ENCODE measurements at places on chromosomes 6 and 20. TPM values are rescaled to one million over a fixed set of nuclear protein-coding genes. Genes with fewer than 3 reads are reported as not detected.
A peak's percentile ranks its signal among the peaks of the same experiment; 100 is the strongest.

CGAS gene
- not detected for polyA plus RNA-seq

NKAIN2 gene
- polyA plus RNA-seq, result not detected

SLC25A27 gene
- 1.7 TPM for polyA plus RNA-seq

TAF8 gene
- polyA plus RNA-seq, result 21.7 TPM

DNA sequence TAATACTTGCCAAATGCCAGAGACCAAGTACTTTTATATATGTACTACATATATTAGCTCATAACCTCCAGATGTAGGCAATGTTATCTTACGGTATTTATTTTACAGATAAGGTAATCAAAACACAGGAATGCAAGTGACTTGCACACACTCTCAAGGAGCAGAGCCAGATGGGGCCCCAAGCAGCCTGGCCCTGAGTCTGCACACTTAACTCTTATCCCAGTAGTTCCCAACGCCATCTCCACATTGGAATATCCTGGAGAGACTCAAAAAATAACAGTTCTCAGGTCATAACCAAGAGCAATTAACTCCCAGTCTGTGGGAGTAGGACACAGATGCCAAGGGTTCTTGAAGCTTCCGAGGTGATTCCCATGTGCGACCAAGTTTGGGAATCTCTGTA lies 398.7 kb downstream of the PHF3 start:
- no peaks in the 10 kb centered on the region for H3K36me3 ChIP-seq
- no peak overlapping the region for H3K27ac ChIP-seq
- H3K4me3 ChIP-seq, result no peak overlapping the region
- H3K27me3 ChIP-seq, result no peaks in the 10 kb centered on the region
- no peak for DNase-seq

- H3K27me3 ChIP-seq, result no peaks in the 10 kb centered on the region
- DNase-seq, result no peak
- H3K27ac ChIP-seq, result no peak overlapping the region
- no peak overlapping the region for H3K4me3 ChIP-seq
- peaks cover 2% of the 10 kb centered on the region for H3K4me1 ChIP-seq
- H3K36me3 ChIP-seq, result no peaks in the 10 kb centered on the region
Observed at GRCh38 chr6:146664871-146665360, 66.1 kb downstream of the ADGB start.

DNA sequence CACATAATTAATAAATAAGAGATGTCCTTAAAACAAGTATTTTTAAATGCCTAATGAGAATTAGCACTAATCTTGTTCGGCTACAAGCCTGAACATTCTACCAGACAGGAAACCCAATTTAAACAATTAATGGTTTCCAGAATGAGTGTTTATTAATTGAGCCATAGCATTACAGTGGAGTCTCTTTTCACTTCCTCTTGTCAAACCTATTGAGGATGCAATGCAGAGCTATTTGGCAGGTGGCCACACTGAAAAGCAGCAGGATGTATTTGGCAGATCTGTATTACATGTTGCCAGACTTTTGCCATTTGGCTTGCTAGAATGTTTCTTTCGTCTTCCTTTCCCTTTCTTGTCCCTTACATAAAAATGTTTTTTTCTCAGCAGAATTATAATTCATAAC lies 475.2 kb upstream of the MARCKS start:
- peak overlapping the region; percentile 90 for H3K27ac ChIP-seq
- H3K4me3 ChIP-seq, result no peak overlapping the region
- no peaks in the 10 kb centered on the region for H3K27me3 ChIP-seq

DNA sequence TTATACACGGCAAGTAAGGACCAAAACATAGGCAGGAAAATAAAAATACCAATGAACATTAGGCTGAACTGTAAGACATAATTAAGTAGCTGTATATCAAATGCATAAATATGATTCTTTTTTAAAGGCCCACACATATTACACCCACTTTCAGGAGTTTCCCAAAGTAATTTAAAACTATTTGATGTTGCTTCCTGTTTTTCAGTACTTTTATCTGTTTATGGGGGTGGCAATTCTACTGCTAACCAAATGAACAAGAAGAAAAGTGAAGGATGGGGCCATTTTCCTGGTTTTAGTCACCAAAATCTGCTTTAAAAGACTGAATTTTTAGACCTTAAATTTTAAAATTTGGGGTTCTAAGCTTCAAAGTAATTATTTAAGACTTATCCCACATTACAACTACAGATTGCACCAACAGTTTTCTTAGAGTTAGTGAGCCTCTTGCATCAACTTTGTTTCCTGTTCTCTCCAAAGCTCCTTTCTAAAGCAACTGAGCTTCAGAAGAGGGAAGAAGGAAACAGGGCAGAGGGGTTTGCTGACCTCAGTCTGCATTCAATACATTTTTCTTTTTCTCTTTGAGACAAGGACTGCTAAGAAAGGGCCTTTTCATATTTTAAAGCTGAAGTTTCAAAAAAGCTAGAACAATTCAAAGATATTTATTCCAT lies 191.0 kb downstream of the BACH2 start:
- no peaks in the 10 kb centered on the region for H3K27me3 ChIP-seq
- H3K4me1 ChIP-seq, result no peaks in the 10 kb centered on the region
- no peak for DNase-seq
- no peak overlapping the region for H3K4me3 ChIP-seq

DNA sequence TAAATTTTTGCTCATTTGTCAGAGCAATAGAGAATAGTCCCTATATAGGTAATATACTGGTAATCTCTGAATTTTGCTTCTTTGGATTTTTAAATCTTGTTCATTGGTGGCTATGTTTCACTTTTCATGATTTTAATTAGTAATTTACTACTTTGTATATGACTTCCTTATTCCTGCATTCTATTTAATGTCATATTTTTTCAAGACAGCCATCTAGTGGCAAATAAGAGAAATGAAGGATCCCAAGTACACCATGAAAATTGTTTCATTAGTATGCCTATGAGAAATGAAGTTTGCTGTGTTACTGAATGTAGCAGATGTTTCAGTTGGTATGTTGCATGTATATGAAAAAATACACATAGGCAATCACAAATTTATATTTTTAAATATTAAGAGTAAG lies 82.4 kb downstream of the ZNF292 start:
- H3K4me1 ChIP-seq, result no peaks in the 10 kb centered on the region
- no peak overlapping the region for H3K27ac ChIP-seq
- H3K36me3 ChIP-seq, result peaks cover 28% of the 10 kb centered on the region
- no peaks in the 10 kb centered on the region for H3K27me3 ChIP-seq
- H3K4me3 ChIP-seq, result no peak overlapping the region

DNA sequence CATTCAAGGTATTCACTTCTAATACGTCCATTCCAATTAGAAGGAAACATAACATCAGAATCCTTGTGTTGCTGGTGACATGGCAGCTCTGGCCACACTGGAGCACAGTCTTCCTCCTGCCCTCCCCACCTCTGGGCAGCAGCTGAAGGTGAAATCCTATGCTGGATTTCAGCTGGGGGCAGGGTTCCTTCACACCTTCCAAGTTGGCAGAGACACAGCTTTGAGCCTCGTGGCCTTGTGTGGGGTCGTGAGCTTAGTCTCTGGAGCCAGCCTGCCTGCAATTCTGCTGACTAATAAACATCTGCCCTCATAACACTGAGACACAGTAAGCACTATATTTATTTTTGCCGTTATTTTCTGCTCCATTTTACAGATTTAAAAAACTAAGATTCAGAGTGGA lies 218.9 kb upstream of the RIN2 start:
- H3K27ac ChIP-seq, result no peak overlapping the region
- peaks cover 4% of the 10 kb centered on the region for H3K27me3 ChIP-seq
- no peak for DNase-seq
- no peaks in the 10 kb centered on the region for H3K36me3 ChIP-seq
- H3K4me1 ChIP-seq, result no peaks in the 10 kb centered on the region
- no peak overlapping the region for H3K4me3 ChIP-seq

- H3K4me3 ChIP-seq, result no peak overlapping the region
- no peak overlapping the region for H3K27ac ChIP-seq
- no peak for DNase-seq
- no peaks in the 10 kb centered on the region for H3K4me1 ChIP-seq
- H3K27me3 ChIP-seq, result peaks cover 76% of the 10 kb centered on the region
Observed at GRCh38 chr20:62993856-62994494, 12.8 kb downstream of the BHLHE23 start.

GRCh38 chr6:146456886-146457285 lies 86.7 kb upstream of the RAB32 start:
- H3K36me3 ChIP-seq, result no peaks in the 10 kb centered on the region
- no peak overlapping the region for H3K4me3 ChIP-seq
- H3K4me1 ChIP-seq, result no peaks in the 10 kb centered on the region
- H3K27me3 ChIP-seq, result no peaks in the 10 kb centered on the region
- H3K27ac ChIP-seq, result no peak overlapping the region

DNA sequence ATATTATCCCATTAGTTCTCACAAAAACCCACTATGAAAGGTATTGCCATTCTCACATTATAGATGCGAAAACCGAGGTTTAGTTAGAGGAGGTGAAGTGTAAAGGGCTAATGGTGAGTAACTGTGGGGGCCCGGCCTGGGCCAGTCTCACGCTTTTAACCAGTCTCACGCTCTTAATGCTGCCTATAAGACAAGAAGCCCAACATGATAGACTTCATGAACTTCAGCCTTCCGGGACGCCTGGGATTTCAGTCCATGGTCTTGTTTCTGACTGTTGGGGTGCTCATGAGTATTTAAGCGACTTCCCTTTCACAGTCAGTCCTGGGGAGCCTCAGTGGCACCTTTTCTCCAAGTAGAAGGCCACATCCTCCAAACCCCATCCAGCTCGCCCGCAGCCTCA lies 31.7 kb downstream of the AGPAT4 start:
- H3K4me3 ChIP-seq, result no peak overlapping the region
- H3K36me3 ChIP-seq, result no peaks in the 10 kb centered on the region
- DNase-seq, result no peak
- H3K4me1 ChIP-seq, result no peaks in the 10 kb centered on the region
- no peak overlapping the region for H3K27ac ChIP-seq
- no peaks in the 10 kb centered on the region for H3K27me3 ChIP-seq

GRCh38 chr6:7060769-7061516 lies 46.8 kb upstream of the RREB1 start:
- no peaks in the 10 kb centered on the region for H3K27me3 ChIP-seq
- H3K36me3 ChIP-seq, result no peaks in the 10 kb centered on the region
- DNase-seq, result no peak
- H3K4me1 ChIP-seq, result no peaks in the 10 kb centered on the region
- no peak overlapping the region for H3K27ac ChIP-seq

DNA sequence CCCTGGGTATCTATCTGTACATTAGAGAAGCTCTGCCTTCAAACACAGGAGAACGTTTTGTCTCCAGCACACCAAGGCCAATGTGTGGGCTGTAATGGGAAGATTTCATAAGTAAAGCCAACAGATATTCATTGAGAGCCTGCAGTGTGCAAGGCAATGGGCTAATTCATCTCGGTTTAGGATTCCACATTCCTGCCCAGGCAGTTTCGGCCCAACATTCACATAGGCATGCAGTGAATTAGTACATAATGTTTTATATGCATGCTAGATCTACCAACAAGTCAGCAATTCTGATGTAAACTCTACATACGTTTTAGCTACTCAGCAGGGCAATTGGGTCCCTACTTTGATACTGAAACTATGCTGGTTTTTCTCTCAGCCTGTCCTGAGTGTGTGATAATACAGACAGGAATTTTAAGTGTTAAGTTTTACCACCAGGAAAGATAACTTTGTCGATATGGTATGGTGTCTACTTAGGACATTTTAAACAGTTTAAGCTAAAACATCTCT lies 46.9 kb upstream of the NAA20 start:
- H3K27me3 ChIP-seq, result no peaks in the 10 kb centered on the region
- H3K27ac ChIP-seq, result no peak overlapping the region
- peaks cover 24% of the 10 kb centered on the region for H3K4me1 ChIP-seq

DNA sequence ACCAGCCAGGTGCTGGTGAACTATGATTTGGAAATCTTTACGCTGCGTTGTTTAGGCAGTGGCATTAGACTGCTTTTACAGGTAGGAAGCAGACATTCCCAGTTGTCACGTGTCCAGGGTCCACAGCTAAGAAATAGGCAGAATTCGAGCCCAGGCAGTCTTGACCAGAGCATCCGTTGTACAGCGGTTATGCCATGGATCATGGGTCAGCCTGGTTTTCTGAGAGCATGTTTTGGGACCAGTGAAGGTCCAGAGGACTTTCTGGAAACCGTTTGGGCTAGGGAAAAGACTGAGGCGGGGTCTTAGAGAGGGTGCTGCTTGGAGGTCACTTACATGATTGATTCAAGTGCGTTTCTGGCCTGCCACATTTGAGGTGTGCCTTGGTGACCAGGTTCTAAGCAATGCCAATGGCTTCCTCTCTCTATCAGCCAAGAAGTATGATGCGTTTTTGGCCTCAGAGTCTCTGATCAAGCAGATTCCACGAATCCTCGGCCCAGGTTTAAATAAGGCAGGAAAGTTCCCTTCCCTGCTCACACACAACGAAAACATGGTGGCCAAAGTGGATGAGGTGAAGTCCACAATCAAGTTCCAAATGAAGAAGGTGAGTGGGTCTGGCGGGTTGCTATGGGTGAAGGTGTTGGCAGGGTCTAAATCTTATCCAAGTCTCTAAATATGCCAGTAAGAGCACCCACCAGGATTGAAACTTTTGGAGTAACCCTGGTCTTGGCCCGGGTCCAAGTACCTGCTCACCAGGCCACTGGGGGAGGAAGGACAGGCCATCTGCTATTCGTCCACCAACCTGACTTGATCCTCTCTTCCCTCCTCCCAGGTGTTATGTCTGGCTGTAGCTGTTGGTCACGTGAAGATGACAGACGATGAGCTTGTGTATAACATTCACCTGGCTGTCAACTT lies 1.8 kb downstream of the RPL10A start:
- peak; percentile 60 for DNase-seq
- H3K36me3 ChIP-seq, result peaks cover 38% of the 10 kb centered on the region
- H3K27me3 ChIP-seq, result no peaks in the 10 kb centered on the region
- peaks cover 26% of the 10 kb centered on the region for H3K4me1 ChIP-seq
